ENCODE measurements at places on chromosomes 16 and 17.

- DNase-seq = no peak
These were observed 12.5 kb upstream of the SPHK1 start for GRCh38 chr17:76371656-76372628.

GRCh38 chr16:8075271-8075670, 515.0 kb downstream of the TMEM114 start:
- no peak for DNase-seq

- no peak for DNase-seq
These were observed 8.5 kb downstream of the TBKBP1 start for GRCh38 chr17:47702391-47702995.

- DNase-seq = no peak
These were observed 166.8 kb upstream of the TBX2 start for GRCh38 chr17:61232871-61233270.

- DNase-seq = no peak
These were observed 74.2 kb upstream of the MARCHF10 start for GRCh38 chr17:62882284-62882683.

GRCh38 chr17:44604768-44605485, 47.6 kb downstream of the FZD2 start:
- DNase-seq = no peak

DNA sequence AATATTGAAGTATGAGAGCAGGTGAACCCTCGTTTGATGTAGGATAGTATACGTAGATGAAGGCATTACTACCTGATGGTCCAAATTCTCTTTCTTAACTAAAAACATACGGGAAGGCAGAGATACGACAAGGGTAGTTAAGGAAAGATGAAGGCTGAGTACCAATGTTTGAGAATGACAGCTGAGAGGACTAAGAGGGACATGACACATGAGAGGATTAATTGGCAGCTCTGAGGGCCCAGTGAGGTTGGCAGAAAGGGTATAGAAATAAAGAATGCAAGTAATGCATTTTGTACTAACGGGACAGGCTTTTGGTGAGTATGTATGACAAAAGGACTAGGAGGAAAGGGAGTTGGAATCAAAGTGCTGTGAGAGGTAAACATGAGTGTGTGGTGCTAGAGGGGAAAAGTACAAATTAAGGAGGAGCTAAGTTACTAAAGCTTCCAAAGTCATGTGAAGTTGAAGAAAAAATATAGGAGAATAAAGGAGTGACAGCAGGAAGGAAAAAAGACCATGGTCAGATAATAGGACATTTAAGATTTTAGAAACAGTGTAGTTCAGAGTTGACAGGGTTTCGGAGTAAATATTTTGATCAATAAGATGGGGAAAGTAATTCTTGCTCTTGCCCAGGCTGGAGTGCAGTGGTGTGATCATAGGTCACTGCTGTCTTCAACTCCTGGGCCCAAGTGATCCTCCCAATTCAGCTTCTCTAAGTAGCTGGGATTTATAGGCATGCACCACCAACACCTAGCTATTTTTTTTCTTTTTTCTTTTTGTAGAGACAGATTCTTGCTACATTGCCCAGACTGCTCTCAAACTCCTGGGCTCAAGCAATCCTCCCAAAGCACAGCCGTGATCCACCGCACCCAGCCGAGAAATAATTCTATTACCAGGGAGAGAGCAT, 43.1 kb upstream of the ITGA2B start:
- DNase-seq = no peak

DNA sequence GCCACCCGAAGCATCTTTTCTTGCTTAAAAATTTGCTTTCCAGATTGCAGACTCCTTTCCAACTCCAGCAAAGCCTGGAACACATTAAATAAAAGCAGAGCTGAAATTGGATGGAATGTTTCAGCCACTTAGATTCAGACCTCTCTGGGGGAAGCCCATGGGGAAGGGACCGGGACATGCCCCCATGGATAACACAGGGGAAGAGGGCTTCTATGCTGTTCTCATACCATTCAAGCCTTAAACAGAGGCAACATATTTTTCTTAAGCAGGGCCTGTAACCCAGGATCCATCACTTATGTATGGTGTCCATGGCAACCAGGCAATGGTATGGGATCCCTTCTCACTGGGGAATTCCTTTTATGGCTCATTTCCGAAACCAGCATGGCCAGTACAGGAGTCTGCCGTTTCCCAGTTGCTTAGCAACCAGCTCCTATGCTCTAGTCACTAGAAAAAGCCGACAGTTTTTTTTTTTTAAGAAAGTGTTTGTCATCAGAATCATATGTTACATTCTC, 62.0 kb upstream of the MARCHF10 start:
- DNase-seq = no peak

GRCh38 chr17:37502009-37502936, 12.6 kb downstream of the DUSP14 start:
- no peak for DNase-seq

DNA sequence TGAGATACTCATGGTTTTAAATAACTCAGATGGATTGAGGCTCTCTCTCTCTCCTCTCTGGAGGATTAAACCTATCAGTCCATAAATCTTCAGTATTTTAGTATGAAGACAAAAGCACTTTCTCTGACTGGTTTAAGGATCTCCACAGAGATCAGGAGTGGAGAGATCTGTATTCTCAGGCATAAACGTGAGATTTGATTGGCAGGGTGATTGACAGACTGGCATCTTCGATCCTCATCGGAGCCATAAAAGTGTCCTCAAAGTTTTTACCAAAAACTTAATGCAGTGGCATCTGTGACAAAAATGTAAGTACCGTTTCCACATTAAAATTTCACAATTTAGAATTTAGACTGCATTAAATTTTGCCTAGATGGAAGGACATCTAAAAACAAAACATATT, 870.1 kb downstream of the KCNJ2 start:
- no peak for DNase-seq

- peak; percentile 63 for DNase-seq
These were observed 11.2 kb upstream of the CEP20 start for GRCh38 chr16:15899538-15900100.

DNA sequence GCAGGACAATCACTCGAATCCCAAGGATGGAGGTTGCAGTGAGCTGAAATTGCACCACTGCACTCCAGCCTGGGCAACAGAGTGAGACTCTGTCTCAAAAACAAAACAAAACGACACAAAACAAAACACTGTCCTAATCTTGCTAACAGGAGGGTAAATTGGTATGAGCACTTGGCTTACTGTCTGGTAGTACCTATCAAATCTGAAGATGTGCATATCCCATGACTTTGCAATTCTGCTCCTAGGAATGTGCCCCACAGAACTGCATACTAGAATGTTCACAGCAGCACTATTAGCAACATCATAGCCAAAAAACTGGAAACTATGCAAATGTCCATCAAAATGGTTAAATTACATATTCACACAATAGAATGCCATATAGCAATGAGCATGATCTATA, 15.7 kb downstream of the MTSS2 start:
- no peak for DNase-seq

GRCh38 chr16:66695471-66695934, 1.0 kb downstream of the CMTM4 start:
- DNase-seq = no peak

GRCh38 chr17:38415250-38416194, 12.7 kb upstream of the ARHGAP23 start:
- DNase-seq = peak; percentile 38

Measured in stimulated activated CD4-positive, alpha-beta T cell treated with anti-CD3 and anti-CD28 coated beads, Interleukin-1b, Interleukin-23, amount 100 ng/mL, for 48 hours (primary cell).